AG08396 (cell line): ENCODE measurements at places on chromosomes 13 and 19.

DNA sequence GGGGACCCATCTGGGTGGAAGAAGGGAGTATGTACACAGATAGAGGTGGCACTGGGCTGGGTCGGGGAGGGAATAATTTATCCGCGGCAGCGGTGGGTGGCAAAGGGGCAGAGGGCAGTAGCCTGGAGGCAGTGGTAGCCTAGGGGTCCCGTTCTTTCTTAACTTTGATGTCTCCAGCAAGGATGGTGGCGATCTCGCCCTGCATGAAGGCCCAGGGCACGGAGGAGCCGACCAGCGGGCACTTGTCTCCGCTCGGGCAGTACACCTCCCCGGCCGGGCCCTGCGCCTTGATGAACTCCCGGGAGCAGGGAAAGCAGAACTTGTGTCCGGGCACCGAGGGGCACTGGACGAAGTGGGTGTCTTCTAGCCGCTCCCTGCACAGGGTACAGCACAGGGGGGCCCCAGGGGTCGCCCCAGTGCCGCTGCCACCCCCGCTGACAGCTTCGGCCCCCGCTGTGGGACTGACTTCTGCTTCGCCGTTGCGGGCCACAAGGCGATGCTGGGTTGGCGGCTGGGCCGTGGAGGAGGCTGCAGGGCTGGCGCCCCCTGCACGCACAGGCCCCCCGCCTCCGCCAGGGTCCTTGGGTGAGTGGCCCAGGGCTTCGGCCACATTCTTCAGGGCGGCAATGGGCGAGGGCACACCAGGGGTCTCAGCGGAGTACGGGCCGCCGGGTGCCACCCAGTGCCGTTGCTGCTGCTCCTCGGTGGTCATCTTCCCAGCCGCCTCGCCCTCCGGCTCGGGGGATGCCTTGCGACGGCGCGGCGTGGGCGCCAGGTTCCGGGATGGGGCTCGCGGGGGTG lies 1.9 kb downstream of the IRF2BP1 start:
- DNase-seq = no peak

DNA sequence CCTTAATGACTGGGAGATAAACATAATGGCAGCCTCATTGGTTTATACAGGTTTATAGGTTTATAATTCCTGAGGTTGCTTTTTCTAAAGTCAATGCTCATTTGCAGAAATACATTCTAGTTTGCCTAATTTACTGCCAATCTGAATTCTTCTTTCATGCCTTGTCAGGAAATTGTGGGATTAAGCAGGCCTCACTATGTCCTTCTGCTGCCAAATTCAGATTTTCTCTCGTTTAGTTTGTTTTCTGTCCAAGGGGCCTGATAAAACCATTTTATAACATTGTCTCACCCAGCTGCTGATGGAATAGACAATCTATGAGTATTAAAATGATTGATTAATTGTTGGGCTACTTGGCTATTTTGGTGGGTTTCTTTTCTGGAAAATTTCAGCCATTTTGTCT lies 42.4 kb upstream of the OBI1 start:
- no peak for DNase-seq

DNA sequence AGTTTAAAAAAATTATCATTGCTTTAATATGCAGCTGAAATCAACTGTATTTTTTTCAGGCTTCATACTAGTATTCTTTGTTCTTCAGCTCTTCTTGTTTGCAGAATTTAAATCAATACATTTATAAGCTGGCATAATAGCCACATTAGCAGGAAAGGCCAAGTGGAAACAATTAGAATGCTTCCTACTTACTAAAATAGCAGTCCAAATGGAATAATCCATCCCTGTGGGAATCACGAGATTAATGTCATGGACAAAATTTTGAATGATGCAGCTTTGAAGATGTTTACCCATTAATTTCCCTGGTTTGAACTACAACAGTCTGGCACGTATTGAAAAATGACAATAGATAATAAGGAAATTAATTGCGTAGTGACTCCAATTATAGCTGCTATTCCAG lies 2650.8 kb downstream of the PCDH9 start:
- DNase-seq = no peak

GRCh38 chr19:47445937-47446402 lies 25.7 kb downstream of the SLC8A2 start:
- DNase-seq = no peak

DNA sequence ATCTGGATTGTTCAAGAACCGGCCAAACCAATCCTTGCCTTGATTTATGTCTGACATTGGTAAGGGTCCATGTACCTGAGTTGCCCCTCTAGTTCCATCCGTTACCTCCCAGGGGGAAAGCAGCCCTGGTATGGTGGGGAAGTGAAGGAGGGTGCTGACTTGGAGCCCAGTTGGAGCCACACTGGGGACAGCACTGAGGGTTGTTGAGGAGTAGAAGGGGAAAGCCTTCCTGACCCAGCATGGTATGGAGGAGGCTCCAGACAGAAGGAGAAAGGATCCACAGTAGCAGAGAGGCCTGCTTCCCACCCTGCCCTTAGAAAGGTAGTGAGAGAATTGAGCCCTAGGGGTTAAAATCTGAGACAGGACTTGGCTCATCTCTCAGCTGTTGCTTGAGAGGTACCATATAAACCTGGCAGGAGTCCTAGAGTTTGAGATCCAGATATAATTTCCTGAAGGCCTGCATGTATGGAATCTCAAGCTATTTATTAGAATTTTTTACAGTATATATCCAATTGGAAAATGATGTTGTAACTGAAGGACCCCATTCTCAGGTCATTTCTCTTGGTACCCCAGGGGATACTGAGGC lies 16.7 kb upstream of the FCGBP start:
- no peak for DNase-seq

DNA sequence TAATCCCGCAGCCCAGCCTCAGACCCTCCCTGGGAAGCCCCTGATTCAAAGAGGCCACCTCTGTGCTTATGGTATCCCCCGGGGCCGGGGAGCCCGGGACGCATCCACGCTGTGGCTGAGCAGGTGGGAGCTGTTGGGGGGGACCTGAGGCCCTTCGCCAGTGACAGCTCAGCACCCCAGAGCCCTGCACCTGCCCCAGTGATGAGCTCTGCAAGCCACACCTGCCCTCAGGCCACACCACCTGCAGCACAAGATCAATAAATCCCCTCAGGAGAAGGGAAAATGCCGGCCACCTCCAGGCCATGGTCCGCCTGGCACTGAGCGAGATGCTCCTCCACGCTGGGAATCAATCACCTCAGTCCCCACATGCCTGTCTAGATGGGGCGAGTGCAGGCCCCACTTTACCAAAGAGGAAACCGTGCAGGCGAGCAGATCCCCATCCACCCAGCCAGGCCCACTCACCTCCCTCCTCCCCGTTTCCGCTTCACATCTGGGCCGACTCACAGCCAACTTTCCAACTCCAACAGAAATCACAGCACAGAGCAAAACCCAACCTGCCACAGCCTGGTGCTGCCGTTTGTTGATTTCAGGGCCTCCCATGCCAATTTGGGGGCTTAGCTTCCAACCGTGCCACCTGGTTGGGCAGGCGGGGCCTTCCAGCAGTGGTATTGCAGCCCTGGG lies 12.8 kb downstream of the MOB3A start:
- no peak for DNase-seq

GRCh38 chr13:66048888-66049287 lies 1181.2 kb downstream of the PCDH9 start:
- DNase-seq = no peak

GRCh38 chr13:106156468-106156867 lies 379.0 kb downstream of the EFNB2 start:
- DNase-seq = peak; percentile 56

- no peak for DNase-seq
These were observed 60.6 kb upstream of the SERP2 start for GRCh38 chr13:44312834-44313551.

DNA sequence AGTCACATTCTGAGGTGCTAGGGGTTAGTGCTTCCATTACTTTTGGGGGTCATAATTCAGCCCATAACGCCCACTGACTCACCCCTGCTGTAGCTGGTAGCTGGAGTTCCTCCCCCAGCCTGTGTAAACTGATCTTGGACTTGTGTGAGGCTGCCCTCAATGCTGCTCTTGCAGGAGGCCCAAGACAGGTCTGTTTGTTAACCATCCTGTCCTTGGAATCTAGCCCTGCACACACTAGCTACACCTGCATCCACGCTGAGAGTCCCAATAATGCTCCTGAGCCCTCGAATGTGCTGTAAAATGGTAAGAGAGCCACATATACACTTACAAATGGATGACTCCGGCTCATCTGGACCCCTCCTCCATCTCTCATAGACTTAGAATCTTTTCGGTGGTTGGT lies 9.6 kb downstream of the LRCH1 start:
- no peak for DNase-seq

- DNase-seq = no peak
These were observed 116.8 kb downstream of the ENOX1 start for GRCh38 chr13:43669964-43670363.

GRCh38 chr19:3034656-3035541 lies 5.8 kb upstream of the TLE2 start:
- no peak for DNase-seq

DNA sequence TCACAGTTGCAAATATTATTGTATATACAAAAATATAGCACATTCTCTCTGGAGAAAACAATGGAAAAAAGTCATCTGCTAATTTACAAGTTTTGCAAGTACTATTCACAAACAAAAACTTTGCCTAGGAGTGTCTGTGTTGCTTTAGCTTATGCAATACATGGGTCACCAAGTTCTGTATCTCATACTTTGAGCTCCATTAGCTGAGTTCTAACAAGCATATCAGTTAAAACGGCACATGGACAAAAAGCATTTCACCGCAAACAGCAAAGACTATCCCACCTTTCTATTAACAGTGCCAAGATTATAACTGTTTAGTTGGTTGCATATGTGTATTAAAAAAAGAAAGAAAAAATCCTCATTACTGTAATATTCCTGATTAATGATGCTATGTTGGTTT lies 4.6 kb downstream of the SPRY2 start:
- DNase-seq = no peak

GRCh38 chr19:5762608-5763217 lies 21.8 kb downstream of the PRR22 start:
- DNase-seq = no peak

GRCh38 chr13:76992548-76993001 lies 694 bp downstream of the CLN5 start:
- peak; percentile 25 for DNase-seq

- no peak for DNase-seq
These were observed 10.4 kb downstream of the GPR180 start for GRCh38 chr13:94612050-94612449.

GRCh38 chr13:77696879-77697216 lies 639 bp upstream of the SLAIN1 start:
- DNase-seq = no peak

DNA sequence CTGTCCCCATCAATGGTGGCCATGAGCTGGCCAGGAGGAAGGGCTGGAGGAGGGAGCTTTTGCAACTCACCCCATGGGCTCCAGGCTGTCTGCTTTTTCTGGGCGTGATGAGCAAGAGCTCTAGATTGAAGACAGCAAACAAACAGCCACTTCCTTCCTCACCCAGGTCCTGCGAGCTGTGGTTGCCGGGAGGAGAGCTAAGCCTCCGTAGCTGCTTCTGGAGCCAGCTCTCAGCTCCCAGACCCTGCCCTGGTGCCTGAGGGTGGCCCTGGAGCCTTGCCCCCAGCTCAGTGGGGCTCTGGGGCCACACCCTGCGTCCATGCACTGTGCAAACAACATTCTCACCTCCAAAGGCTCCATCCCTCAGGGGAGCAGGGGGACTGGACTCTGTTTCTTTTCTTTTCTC lies 6.2 kb downstream of the MYO1F start:
- peak; percentile 71 for DNase-seq

DNA sequence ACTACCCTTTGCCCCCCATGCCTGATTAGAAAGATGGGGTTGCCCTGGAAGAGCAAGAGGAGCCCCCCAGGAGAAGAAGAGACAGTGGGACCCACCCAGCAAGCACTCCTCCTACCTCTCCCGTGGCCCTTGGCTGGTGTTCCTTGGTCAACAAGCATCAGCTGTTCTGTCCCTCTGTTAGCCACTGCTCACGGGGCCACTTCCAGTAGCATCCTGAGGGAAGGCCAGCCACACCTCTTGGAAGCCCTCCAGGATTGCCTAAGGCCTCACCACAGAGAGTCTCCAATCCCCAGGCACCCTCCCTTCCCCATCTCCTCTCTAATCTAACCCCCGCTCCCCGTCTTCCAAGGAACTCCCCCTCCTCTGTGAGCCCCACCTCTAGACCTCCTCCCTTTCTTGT lies 15.1 kb upstream of the DPP9 start:
- DNase-seq = no peak

GRCh38 chr13:44541601-44542000 lies 34.5 kb downstream of the TSC22D1 start:
- no peak for DNase-seq

DNA sequence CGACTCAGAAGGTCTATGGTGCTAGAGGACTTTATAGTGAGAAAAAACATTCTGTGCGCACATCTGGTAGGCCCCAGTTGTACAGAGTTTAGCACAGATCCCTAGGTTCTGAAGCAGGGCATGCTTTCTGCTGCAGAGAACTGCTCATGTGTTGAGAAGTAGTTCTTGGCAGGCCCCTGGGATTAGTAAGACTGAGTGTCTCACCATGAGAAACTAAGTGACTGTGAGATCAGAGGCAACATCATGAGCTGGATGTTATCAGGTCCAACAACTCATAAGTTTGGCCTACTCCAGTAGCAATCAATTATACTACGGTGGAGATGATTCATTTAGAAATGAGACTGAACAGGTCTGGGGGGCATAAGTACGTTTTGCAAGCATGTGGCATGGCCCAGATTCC lies 507.4 kb upstream of the KLF12 start:
- DNase-seq = peak; percentile 28

DNA sequence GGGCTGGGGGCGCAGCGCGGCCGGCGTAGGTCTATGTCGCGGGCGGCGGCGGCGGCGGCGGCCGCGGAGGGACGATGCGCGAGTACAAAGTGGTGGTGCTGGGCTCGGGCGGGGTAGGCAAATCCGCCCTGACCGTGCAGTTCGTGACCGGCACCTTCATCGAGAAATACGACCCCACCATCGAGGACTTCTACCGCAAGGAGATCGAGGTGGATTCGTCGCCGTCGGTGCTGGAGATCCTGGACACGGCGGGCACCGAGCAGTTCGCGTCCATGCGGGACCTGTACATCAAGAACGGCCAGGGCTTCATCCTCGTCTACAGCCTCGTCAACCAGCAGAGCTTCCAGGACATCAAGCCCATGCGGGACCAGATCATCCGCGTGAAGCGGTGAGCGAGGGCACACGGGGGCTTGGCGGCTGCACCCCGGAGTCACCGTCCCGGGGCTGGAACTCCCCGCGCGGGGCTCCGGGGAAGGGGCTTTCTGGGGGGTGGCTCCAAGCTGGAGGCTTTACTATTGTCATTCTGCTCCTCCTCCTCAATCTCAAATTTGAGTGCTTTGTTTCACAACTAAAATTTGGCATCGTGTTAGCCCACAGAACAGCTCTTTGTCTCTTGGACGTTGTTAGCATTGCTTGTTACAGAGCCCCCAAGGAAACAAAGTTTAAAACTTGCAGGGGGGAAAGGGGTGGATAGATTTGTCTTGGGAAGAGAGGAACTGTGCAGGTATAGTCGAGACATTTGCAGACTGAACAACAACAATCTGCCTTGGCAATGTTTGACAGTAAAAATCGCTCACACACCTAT lies 630 bp downstream of the RAP2A start:
- DNase-seq = peak; percentile 9

GRCh38 chr13:50094615-50095293 lies 79.5 kb downstream of the KCNRG start:
- no peak for DNase-seq
